ENCODE measurements at places on chromosomes 7 and 10.

DNA sequence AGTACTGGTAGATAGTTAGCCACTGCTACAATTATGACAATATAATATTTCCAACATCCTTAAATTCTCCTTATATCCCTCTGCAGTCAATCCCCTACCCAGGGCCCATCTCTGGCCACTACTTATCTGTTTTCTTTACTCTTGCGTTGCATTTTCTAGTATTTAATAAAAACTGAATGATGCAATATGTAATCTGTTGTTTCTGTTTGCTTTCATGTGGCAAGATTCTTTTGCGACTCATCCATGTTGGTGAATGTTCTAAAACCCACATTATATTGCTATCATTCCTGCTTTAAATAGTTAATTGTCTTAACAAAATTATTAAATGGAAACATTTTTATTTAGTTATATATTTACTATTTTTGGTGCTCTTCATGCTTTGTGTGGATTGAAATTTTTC, 338.5 kb downstream of the MDFIC start:
- H3K4me1 ChIP-seq: no peaks in the 10 kb centered on the region
- DNase-seq: no peak
- no peak overlapping the region for H3K27ac ChIP-seq
- H3K27me3 ChIP-seq: no peaks in the 10 kb centered on the region

DNA sequence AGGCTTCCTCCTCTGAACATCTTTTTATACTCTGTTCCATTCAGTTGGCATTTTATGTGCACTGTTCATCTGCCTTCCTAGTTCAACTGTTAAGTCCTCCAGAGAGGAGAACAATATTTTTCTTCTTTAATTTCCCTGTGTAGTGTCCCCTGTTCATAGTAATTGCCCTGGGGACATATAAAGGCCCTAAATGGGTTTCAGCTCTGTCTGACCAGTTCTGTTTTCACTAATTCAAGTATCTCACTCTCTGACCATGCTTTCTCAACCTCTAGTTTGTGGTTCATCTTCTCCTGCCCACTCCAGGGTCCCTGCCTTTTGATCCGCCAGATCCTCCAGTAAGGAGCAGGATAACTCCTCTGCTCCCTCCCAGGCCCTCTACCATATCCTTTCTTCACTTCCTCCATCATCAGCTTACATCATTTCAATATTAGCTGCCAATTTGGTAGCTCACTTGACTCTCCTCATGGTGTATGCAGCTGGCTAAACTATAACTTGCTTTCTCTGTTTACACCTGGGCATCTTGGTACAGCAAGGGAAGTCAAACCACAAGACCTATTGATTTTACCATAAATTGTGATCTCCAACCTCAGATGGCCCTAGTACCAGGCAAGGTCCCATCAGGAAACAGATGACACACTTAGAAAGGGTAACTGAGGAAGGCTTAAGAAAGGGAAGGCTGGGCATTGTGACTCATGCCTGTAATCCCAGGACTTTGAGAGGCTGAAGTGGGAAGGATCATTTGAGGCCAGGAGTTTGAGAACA, 17.7 kb upstream of the C10orf67 start:
- H3K4me1 ChIP-seq: no peaks in the 10 kb centered on the region
- no peak for DNase-seq
- H3K4me3 ChIP-seq: no peak overlapping the region

GRCh38 chr10:21173802-21174714, 276.9 kb upstream of the NEBL start:
- no peaks in the 10 kb centered on the region for H3K36me3 ChIP-seq
- H3K27me3 ChIP-seq: peaks cover 27% of the 10 kb centered on the region
- no peak overlapping the region for H3K27ac ChIP-seq
- peak overlapping the region; percentile 47 for H3K4me3 ChIP-seq
- DNase-seq: no peak
- H3K4me1 ChIP-seq: peaks cover 14% of the 10 kb centered on the region

DNA sequence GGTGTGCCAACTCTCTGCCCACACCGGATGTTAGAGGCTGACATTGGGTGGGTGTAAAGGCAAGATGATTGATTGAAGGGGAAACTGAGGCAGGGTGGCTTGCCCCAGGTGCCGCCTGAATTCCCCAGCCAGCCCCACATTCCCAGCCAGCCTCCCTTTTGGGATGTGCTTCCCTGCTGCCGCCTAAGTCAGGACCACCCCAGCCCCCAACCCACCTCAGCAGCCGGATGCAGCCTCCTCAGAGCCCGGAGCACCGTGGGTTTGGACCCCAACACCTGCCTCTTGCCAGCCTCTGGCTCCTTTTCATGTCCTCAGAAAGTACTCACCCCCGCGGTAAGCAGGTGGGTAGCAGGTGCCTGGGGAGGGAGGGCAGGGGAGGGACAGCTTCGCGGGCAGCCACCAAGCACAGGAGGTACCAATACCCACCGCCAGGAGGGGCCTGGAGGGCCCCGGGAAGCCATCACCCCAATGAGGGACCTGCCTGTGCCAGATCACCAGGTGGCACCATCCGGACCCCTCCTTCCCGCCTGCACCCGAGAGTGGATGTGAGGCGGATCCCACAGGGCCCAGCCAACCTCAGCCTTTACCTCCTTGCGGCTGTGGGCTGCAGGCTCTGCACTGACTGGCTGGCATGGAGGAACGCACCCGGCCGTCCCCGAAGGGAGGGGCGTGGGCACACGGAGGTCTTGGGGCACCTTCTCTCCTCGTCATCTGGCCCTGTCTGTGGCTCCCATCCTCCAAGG, 60.5 kb downstream of the PWWP2B start:
- no peak for DNase-seq
- no peaks in the 10 kb centered on the region for H3K27me3 ChIP-seq
- H3K4me3 ChIP-seq: no peak overlapping the region
- H3K4me1 ChIP-seq: peaks cover 10% of the 10 kb centered on the region

DNA sequence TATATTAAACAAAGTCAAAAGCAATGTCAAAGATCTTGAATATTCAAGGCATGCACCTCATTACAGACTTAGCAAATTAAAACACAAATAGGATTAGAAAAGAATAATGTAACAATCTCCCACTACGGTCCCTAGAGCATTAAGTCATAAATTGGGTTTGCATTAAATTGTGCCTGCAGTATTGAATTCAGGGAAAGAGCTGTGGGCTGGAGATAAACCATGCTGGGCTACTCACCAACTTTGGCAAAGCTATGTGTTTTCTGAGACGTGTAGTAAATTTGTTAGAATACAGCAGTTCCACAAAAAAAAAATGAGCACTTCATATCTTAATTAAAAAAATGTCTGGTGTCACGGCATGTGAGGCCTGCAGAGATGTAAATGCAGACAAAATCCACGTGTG, 241.6 kb downstream of the SNX10 start:
- H3K4me1 ChIP-seq: no peaks in the 10 kb centered on the region
- no peaks in the 10 kb centered on the region for H3K36me3 ChIP-seq
- no peak overlapping the region for H3K27ac ChIP-seq
- no peak overlapping the region for H3K4me3 ChIP-seq

DNA sequence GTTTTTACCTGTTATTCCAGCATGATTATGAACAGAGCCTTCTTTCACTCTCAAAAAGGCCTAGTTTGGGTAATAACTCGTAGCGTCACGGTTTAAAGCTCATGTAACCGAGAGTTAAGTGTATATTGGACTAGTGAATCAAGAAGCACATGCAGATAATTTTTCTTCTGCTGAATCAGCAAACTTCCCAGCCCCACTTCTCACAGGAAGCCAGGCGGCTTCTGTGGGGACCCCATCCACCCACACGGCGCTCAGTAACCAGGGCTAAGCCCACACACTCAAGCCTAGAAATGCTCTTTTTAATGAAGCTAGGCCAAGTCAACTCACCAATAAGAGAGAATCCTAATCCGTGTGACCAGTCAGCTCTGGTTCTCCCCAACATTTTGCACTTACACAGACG, 191.2 kb upstream of the MGMT start:
- no peaks in the 10 kb centered on the region for H3K27me3 ChIP-seq

GRCh38 chr7:155998766-155999630, 186.7 kb upstream of the SHH start:
- H3K36me3 ChIP-seq: no peaks in the 10 kb centered on the region
- H3K27ac ChIP-seq: no peak overlapping the region
- H3K4me1 ChIP-seq: no peaks in the 10 kb centered on the region
- H3K27me3 ChIP-seq: no peaks in the 10 kb centered on the region
- no peak for DNase-seq

- H3K27me3 ChIP-seq: no peaks in the 10 kb centered on the region
- H3K36me3 ChIP-seq: no peaks in the 10 kb centered on the region
- no peak overlapping the region for H3K27ac ChIP-seq
- H3K4me3 ChIP-seq: no peak overlapping the region
- DNase-seq: no peak
- no peaks in the 10 kb centered on the region for H3K4me1 ChIP-seq
Measured at GRCh38 chr10:36469585-36469984, 655.8 kb upstream of the ANKRD30A start.

DNA sequence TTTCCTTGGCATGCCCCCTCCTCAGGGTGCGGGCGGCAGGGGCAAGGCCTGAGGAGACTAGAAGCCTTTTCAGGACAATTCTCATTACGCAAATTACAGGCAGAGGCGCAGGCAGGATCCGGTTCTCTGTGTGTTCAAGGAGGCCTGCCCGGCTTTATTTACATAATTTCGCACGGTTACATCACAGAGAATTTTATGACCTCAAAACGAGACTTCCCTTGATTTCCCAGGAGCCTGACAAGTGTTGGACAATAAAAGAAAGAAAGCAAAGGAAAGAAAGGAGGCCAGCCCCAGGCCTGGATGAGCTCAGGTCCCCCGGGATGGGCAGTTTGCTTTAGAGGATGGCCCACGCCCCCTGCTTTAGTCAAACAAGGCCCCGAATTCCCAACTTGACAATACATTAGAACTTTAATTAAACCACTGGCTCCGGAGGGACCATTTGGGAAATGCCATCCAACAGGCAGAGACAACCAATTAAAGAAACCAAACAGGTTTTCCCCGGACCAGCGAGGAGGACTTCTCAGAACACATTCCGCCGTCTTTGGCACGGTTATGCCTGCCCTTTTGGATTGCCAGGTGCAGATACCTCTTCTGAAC, 2.9 kb downstream of the MNX1 start:
- no peaks in the 10 kb centered on the region for H3K36me3 ChIP-seq
- H3K4me3 ChIP-seq: no peak overlapping the region
- peaks cover 3% of the 10 kb centered on the region for H3K4me1 ChIP-seq

DNA sequence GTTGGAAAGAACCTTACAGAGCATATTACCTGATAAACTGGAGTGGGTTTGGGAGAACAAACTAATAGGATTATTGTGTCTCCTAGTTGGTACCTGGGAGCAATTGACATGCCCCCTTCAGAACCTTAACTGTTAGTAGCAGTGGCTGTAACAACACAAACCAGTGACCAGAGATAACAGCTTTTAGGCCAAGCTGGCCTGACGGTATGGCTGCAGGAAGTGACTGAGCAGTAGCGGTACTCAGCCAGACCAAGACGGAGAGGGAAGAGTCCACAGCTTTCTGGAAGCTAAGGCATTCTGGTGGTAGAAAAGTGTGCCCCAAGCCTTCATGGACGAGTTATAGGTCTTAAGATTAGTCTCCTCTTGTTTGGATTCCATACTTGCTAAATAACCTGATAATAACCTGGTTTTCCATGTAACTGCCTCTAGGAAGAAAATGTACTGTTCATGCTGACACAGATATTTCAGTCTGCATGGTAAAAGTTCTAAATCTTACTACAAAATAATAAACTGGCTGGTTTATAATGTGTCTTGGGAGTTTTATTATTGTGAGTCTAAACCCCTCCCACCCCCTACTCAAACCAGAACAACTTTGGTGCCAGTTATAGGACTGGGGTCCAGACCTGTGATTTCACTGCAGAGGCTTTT, 11.3 kb downstream of the NOLC1 start:
- H3K4me3 ChIP-seq: no peak overlapping the region
- no peaks in the 10 kb centered on the region for H3K4me1 ChIP-seq
- H3K27me3 ChIP-seq: no peaks in the 10 kb centered on the region
- peaks cover 7% of the 10 kb centered on the region for H3K36me3 ChIP-seq
- no peak for DNase-seq
- no peak overlapping the region for H3K27ac ChIP-seq

DNA sequence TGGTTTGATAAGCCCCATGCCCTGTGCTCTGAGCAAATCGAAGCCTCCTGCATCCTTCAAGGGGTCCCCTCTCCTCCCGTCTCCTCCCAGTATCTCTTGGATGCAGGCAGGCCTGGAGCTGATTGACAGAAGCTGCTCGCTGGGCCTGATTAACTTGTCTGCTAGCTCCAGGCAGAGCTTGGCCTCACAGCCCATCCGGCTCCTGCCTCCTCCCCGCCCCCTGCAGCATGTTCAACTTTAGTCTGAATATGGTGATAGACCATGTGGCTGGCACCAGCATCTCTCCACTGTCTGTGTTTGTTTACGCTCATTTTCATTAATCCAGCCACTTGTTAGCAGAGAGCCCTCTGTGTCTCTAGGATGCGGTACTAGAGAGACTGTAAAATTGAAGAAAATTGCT, 432.2 kb downstream of the DPP6 start:
- H3K27ac ChIP-seq: no peak overlapping the region
- H3K4me1 ChIP-seq: no peaks in the 10 kb centered on the region
- H3K27me3 ChIP-seq: no peaks in the 10 kb centered on the region
- DNase-seq: no peak
- H3K4me3 ChIP-seq: no peak overlapping the region
- H3K36me3 ChIP-seq: no peaks in the 10 kb centered on the region

- peak overlapping the region; percentile 61 for H3K4me3 ChIP-seq
- peaks cover 20% of the 10 kb centered on the region for H3K4me1 ChIP-seq
- no peak for DNase-seq
- no peaks in the 10 kb centered on the region for H3K36me3 ChIP-seq
- H3K27ac ChIP-seq: peak overlapping the region; percentile 89
Measured at GRCh38 chr7:134645935-134646334, 718 bp upstream of the BPGM start.

DNA sequence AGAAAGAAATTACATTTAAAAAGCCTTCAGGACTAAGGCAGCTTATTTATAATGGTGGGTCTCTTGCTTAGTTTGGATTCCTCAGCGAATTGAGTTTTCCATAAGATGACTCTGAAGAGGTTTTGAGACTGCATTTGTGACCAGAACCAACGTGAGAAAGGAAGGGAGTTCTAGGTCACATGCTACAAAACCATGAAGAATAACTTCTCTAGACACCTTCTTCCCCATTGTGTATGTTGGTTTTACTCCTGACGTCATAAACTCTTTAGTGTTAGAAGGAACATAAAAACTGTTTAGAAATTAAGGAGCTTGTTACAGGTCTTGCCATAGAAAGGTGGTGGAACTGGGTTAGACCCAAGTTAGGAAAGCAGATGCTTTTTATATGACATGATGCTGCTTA, 11.1 kb downstream of the PTPN12 start:
- peak overlapping the region; percentile 46 for H3K27ac ChIP-seq
- H3K4me3 ChIP-seq: no peak overlapping the region
- peaks cover 28% of the 10 kb centered on the region for H3K4me1 ChIP-seq
- H3K36me3 ChIP-seq: no peaks in the 10 kb centered on the region
- no peak for DNase-seq

GRCh38 chr10:15440204-15440711, 69.2 kb upstream of the FAM171A1 start:
- no peaks in the 10 kb centered on the region for H3K4me1 ChIP-seq

DNA sequence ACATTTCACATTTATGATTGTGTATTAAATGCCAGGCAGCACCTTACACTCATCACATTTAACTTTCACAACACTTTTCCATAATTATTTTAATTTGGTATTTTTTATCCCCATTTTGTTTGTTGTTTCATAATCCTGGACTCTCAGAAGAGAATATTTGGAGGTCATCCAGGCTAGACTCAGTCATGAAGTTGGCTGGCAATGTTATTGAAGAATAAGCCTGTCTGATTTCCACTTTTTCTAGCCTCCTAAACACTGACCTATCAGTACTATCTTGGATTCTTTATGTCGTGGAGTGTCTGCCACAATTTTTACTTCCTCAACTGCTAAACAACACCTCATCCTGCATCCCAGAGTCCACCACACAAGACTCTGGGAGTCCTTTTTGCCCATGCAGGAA, 372.3 kb upstream of the NRP1 start:
- no peak overlapping the region for H3K27ac ChIP-seq
- H3K4me3 ChIP-seq: no peak overlapping the region
- no peaks in the 10 kb centered on the region for H3K27me3 ChIP-seq
